ENCODE measurements at places on chromosomes 3 and 15. TPM values are rescaled to one million over a fixed set of nuclear protein-coding genes. Genes with fewer than 3 reads are reported as not detected.

- peak; percentile 88 for DNase-seq
- H3K4me3 ChIP-seq, result peak overlapping the region; percentile 59
- peak overlapping the region; percentile 92 for H3K27ac ChIP-seq
- H3K4me1 ChIP-seq, result peaks cover 44% of the 10 kb centered on the region
- H3K36me3 ChIP-seq, result peaks cover 8% of the 10 kb centered on the region
Measured at GRCh38 chr15:91456251-91456718, 356.2 kb downstream of the SV2B start.

GRCh38 chr15:63000706-63001105 is 41.8 kb upstream of the TPM1 start:
- H3K4me3 ChIP-seq, result no peak overlapping the region
- H3K27ac ChIP-seq, result no peak overlapping the region
- peaks cover 35% of the 10 kb centered on the region for H3K4me1 ChIP-seq

DNA sequence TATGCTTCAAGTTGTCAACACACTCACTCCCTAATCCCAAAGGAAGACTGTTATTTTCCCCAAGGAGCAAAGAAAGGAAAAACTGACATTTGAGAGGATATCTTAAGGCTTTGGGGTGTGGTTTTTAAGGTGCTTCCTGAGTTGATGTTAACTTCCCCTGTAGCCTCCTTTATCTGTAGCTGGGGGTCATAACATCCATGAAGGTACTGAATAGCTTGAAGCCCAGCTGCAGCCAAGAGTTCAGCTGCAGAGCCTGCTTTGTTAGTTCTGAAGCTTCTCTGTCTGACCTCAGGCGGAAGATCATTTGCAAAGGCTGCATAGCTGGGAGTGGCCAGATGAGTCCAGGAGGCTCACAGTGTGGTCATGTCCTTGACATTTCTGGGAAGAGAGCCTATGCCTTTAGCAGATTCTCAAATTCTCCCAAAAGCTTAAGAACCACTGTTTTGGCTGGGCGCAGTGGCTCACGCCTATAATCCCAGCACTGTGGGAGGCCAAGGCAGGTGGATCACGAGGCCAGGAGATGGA is 165.4 kb downstream of the SV2B start:
- DNase-seq, result no peak
- no peak overlapping the region for H3K27ac ChIP-seq

DNA sequence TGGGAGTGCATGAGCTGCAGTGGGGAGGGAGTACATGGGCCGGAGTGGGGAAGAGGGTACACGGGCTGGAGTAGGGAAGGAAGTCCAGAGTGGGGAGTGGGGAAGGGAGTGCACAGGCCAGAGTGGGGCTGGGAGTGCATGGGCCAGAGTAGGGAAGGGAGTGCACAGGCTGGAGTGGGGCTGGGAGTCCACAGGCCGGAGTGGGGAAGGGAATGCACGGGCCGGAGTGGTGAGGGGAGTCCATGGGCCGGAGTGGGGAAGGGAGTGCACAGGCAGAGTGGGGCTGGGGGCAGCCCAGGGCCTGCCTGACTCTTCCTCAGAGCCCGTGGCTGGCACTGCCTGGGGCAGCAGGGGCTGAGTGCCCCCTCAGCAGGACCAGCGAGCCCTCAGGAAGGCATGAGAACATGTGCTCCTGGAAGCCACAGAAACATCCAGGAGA is 40.7 kb downstream of the KLF15 start:
- no peaks in the 10 kb centered on the region for H3K4me1 ChIP-seq
- H3K36me3 ChIP-seq, result no peaks in the 10 kb centered on the region
- no peak overlapping the region for H3K27ac ChIP-seq
- no peak overlapping the region for H3K4me3 ChIP-seq
- peaks cover 62% of the 10 kb centered on the region for H3K27me3 ChIP-seq

GRCh38 chr3:149363053-149363452 is 14.4 kb downstream of the TM4SF1 start:
- DNase-seq, result no peak
- H3K4me3 ChIP-seq, result no peak overlapping the region
- no peak overlapping the region for H3K27ac ChIP-seq
- H3K36me3 ChIP-seq, result peaks cover 30% of the 10 kb centered on the region
- H3K4me1 ChIP-seq, result peaks cover 31% of the 10 kb centered on the region

GRCh38 chr3:141811348-141811747 is 48.1 kb downstream of the GRK7 start:
- no peak overlapping the region for H3K4me3 ChIP-seq
- H3K36me3 ChIP-seq, result no peaks in the 10 kb centered on the region
- no peak for DNase-seq

GRCh38 chr15:74840851-74841775 is 1.8 kb downstream of the ULK3 start:
- H3K27ac ChIP-seq, result no peak overlapping the region
- no peak for DNase-seq
- H3K4me1 ChIP-seq, result no peaks in the 10 kb centered on the region
- H3K4me3 ChIP-seq, result peak overlapping the region; percentile 80
- H3K36me3 ChIP-seq, result peaks cover 39% of the 10 kb centered on the region
- H3K27me3 ChIP-seq, result no peaks in the 10 kb centered on the region

GRCh38 chr3:132596816-132597433 is at the start of gene ACKR4:
Gene ACKR4 (plus strand): TSS chr3:132597270. CDS start chr3:132600398, 3,128 bp downstream.
- H3K36me3 ChIP-seq, result peaks cover 5% of the 10 kb centered on the region
- H3K27me3 ChIP-seq, result no peaks in the 10 kb centered on the region
- peaks cover 29% of the 10 kb centered on the region for H3K4me1 ChIP-seq
- peak within 1 kb of the TSS; percentile 12 for H3K27ac ChIP-seq
- H3K4me3 ChIP-seq, result peak within 1 kb of the TSS; percentile 45
- DNase-seq, result no peak

Gene ROBO1
- total RNA-seq, result 33.9 TPM

Measured in Calu3 (cell line).